Stimulated activated CD4-positive, alpha-beta T cell treated with anti-CD3 and anti-CD28 coated beads, Interleukin-1b, Interleukin-23, amount 100 ng/mL, for 1 hour (primary cell): ENCODE measurements at places on chromosomes 11 and 22.

- no peak for DNase-seq
Measured at GRCh38 chr11:46247659-46248058, 29.8 kb upstream of the CREB3L1 start.

DNA sequence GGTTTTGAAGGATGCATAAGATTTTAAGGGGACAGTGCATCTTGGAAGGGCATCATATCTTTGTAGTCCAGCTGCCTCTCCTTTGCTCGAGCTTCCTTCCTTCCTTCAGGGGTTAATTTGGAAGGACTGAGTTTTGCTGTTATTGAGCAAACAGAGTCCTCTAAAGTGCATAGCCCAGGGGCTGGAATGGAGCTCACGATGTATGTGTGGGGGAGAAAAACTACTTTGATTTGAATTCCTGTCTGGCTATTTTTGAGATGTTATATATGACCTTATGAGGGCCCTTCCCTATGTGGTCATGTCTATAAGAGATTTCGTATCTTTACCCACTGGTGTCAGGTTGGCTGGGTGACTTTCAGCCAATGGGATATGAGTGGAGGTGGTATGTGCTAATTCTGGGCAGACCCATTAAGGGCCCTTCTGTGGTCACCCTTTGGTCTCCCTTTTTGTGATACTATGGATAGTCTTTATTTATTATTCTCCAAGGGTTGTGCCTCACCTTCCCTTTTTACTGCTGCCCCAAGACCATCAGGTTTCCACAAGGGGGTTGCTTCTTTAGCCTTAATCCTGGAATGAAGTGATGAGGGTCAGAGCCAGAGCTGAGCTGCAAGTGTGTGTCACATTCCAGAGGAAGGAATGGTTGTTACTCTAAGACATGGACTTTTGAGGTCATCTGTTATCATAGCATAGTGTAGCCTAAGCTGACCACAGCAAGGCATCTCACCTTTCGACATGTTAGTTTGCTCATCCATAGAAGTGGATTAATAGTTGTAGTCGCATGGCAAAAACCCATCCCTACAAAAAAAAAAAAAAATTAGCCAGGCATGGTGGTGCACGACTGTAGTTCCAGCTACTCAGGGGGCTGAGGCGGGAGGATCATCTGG lies 54.6 kb downstream of the LRRC74B start:
- DNase-seq = no peak

- no peak for DNase-seq
Measured at GRCh38 chr11:130904380-130904779, 11.9 kb downstream of the SNX19 start.

DNA sequence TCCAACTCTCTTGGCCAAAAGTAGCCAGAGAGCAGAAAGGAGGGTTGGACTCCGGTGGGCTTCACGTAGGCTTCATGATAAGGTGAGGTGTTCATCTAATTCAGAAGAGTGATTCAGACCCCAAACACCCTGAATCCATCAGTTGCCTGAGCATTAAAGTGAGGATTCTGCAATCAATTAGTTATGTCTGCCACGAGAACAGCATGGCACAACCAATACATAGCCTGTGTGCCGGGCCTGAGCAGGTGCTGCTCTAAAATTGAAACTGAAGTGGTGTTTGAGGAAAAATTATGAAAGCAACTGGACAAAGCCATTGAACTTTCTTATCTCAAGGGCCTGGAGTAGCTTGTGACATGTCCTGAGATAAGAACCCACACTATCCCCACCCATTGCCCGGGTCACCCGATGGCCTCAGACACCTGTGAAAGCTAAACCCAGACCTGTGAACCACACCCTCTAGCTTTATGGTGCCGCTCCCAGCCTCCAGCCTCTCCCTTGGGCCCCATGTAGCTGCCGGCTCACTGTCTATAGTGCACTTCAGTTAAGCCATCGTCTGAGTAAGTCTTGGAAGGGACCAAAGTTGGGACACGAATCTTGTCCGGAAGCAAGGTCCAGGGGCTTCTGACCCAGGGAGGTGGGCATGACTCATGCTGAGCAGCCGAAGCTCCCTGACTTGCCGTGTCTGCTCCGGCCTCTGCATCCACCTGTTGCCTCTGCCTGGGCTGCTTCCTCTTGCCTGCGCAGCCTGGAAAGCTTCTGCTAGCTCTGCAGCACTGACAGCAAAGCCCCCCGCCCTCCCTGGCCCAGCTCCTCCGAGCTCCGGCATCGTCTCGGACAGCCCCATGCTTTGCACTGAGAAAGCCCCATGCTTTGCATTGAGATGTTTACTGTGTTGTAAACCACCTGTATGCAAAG lies 5.7 kb upstream of the MYEOV start:
- no peak for DNase-seq

GRCh38 chr11:11148104-11148509 lies 204.9 kb downstream of the CSNK2A3 start:
- DNase-seq = no peak

DNA sequence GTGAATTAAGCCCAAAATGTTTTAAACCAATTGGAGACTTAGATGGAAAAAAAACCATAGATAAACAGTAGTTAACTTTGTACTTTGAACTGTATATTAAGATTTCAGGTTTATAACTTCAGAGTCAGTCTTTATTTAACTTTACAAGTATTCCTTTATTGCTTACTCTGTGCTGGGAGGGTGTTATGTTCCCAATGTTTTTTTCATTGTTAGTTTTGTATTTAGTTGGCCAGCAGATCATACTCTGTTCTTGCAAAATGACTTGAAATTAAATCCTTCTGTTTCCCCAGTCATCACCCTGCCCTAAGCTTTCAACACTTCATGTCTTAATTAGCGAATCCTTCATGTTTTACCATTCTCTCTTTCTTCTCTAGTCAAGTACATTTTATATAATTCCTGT lies 25.3 kb downstream of the SIK2 start:
- DNase-seq = no peak

- no peak for DNase-seq
Measured at GRCh38 chr22:46482056-46482675, 55.3 kb downstream of the CELSR1 start.

DNA sequence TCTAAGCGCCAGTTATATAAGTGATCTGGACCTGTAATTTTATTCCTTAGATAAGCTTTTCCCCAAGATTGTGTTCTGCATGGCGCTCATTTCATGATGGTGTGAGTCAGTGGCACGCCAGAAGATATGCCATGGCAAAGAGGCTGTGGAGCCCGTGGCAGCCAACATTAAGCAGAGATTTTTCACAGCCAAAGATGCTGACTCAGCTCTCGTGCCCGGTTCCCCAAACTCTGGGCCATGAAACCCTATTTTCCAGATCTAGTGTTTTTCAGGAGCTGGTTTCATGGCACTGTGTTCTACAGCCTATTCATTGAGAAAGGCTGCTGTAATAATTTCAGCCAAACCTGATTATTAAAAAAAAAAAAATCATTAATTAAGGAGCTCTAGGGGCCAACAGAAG lies 15.4 kb upstream of the LINC01488 start:
- DNase-seq = no peak

DNA sequence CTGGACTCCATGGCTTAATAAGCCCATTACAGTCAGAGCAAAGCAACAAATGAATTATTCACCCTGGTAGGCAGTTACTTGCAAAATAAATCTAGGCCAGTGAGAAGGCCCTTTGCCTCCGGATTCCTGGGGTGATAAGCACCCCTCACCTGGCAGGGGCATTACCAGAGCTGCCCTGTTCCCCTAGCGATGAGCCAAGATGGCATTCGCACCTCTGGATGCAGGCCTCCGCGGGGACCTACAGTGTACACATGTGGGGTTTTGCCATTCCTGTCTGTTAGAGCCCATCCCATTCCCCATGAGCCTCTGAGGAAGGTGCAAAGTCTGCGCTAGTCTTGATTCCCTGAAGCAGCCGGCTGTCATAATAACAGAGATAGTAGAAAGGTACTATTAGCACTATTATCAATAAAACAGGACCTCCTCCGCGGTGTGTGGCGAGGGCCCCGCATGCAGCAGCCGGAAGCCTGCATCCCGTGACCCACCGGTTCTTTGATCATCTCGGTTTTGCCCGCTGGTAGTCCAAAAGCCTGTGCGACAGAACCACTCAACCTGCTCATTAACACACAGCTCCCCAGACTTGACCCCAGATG lies 344.3 kb downstream of the BRD1 start:
- DNase-seq = no peak

- no peak for DNase-seq
Measured at GRCh38 chr22:39901565-39902146, 772 bp downstream of the GRAP2 start.

GRCh38 chr11:68043349-68044144 lies 4.7 kb downstream of the TCIRG1 start:
- DNase-seq = no peak

GRCh38 chr22:19178065-19178656 lies 375 bp downstream of the SLC25A1 start:
- no peak for DNase-seq

DNA sequence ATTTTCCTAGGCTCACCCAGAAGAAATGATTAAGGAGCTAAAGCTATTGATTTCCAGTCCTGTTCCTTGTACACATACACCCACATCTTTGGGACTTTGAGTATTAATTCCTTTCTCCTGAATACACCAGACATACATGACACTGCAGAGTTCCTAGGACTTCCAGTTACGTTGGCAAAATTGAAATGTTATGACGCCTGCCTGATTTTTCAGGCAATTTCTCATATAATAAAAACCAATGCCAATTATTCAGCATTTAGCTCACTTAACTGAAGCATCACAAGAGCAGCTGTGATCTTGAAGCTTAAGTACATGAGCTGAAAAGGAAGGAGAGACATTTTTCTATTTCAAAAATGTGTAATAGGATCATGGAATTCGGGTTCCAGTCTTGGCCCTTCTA lies 4.5 kb downstream of the CLMP start:
- DNase-seq = no peak

DNA sequence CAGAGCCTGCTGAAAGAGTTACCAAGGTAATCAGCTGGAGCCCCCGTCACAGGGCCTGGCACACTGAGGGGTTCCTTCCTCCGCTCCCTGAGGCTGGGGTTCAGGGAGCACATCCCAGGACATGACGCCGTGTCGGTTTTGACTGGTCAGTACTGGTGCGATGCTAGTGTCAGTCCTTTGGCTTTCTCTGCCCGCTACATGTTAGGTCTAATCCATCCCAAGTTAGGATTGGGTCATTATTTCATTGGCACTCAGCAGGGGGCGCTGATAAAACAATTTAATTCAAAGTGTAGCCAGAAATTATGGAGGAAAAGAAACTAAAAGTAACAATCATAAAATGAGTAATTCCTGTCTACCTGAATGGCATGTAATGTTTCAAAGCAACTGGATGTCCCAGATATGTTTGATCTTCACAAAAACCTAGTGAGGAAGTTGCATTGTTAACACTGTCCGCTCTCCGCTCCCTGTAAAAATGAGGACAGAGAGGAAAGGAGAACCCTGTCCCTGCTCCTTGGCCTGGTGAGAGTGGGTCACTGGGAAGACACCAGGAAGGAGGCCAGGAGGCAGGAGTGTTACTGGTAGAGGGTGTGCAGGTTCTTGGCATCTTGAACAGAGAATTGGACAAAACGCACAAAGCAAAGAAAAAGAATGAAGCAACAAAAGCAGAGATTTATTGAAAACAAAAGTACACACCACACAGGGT lies 27.1 kb downstream of the TSKU start:
- no peak for DNase-seq

GRCh38 chr22:39574779-39575551 lies 4.4 kb downstream of the CACNA1I start:
- DNase-seq = no peak

DNA sequence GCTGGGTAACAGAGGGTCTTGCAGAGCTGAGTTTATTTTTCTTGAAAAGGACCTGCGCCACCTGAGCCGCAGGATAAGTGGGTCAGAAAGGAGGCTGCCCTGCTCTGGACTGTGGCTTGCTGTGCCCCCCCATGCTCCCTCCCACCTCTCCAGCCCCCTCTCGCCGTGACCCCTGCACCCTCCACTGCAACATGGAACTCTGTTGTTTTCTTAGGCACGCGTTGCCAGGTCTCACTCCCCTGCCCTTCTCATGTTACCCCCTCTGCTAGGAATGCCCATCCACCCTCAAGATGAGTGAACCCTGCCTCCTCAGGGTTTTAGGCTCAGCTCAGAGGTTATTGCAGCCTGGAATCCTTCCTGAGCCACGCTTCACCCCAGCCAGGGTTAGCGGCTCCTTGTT lies 10.8 kb downstream of the ETS1 start:
- DNase-seq = no peak

- no peak for DNase-seq
Measured at GRCh38 chr11:17550450-17551346, 3.6 kb downstream of the OTOG start.

- DNase-seq = no peak
Measured at GRCh38 chr11:74142624-74143023, 28.2 kb downstream of the C2CD3 start.

DNA sequence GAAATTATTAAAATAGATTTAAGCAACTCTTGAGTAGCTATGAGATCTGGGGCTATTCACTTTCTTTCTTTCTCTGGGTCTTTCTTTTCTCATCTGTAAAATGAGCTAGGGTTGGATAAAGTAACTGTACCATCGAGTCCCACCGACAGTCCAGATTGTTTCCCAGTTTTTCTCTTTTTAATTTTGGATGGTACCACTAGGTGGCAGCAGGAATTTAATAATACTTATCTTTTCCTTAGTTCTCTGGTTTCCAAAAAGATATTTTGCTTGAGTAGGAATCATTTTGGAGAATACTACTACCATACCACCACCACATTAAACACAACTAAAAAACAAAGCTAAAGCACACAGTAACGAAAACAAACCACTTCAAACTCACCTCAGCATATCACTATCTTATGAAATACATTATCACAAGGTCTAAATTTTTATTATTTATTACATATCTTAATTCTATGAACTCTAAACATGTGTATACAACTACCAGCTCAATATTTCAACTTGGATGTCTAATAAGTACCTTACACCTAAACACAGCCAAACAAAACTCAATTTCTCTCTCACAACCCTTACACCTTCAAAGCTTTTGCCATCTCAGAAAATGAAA lies 584.0 kb downstream of the KCNA4 start:
- DNase-seq = no peak

DNA sequence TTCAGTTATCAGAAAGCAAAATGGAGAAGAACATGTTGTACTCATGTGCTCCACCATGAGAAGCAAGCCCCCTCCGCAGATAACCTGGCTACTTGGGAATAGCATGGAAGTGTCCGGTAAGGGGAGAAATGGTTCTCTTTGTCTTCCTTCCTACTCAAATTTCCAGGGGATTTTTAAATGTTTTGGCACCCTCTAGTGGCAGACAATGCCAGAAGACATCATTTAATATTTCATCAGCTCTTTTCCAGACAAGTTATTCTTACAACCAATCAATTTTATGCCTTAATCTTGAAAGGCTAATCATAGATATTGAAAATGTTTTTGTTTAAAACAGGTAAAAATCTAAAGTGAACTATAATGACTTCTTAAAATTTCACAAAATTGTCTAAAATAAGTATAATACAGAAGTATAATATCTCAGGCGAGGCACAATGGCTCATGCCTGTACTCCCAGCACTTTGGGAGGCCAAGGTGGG lies 15.7 kb downstream of the CRTAM start:
- DNase-seq = no peak
